GM03348 (cell line): ENCODE measurements at places on chromosomes 6 and 20.
A peak's percentile ranks its signal among the peaks of the same experiment; 100 is the strongest.

- peak; percentile 63 for DNase-seq
Measured at GRCh38 chr6:149233056-149233715, 84.3 kb upstream of the TAB2 start.

DNA sequence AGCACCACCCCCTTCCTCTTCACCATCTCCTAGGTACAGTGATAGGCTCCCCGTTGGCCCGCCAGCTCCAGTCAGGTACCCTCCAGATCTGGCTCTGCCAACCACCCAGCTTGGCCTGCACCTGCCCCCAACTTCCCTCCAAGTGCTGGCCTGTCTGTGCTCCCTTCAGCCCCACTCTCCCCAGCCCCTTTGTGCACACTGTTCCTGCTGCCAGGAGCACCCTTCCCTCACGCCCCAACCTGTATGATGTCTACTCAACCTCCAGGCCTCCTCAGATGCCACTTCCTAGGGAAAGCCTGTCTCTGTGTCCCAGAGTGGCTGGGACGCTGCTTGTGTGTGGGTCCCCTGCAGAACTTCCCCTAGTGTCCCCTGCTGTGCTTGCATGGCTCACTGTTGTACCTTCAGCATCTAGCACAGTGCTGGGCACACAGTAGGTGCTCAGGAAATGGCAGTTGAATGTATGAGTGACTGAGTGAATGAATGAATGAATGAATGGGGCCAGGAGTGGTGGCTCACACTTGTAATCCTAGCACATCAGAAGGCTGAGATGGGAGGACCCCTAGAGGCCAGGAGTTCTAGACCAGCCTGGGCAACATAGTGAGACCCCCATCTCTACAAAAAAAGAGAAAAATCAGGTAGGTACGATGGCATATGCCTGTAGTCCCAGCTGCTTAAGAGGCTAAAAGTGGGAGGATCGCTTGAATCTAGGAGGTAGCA, 3.0 kb downstream of the ZBP1 start:
- no peak for DNase-seq

- DNase-seq = no peak
Measured at GRCh38 chr20:23541776-23542175, 26.5 kb downstream of the CST9L start.

DNA sequence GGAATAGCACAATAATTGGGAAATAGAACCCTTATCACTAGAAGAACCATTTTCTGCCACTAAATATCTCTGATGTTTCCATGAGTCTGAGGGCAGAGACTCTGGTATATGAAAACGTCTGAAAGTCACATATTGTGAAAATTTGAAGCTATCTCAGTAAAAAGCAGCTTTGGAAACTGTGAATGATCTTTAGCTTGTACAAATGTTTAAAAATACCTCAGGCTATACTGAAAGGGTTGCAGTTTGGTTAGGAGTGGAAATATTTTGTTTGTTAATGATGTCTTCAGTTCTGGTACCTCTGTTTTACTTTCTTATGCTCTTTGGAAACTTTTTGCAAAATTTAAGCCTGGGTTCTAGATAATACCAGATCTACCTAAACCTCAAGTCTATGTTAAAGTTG, 135.0 kb downstream of the SLC16A10 start:
- DNase-seq = no peak

DNA sequence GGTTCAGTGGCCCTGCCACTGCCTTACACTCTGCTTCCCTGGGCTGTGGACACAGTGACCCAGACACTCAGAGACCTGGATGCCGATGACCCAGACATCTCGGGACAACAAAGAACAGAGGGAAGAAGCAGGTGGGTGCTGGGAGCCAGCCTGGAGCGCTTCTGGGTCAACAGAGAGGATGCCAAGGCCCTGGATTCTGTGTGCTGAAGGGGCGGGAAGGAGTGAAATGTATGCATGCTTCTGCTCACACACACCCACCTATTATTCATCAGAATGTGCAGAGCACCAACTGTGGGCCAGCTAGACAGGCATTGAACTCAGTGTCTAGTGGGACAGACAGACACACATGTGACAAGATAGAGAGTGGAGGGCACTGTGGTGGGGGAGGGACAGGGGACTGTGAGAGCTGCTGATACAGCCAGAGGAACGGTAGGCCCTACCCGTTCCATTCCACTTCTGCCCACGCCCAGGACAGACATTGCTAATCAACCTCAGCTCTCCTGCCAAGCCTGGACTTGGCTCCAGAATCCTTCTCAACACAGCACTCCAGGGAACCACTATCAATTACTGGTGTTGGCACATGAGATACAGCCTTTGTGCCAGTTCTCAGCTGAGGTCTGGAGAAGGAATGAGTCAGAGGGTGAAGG, 20.2 kb downstream of the KCNK15 start:
- DNase-seq = no peak

DNA sequence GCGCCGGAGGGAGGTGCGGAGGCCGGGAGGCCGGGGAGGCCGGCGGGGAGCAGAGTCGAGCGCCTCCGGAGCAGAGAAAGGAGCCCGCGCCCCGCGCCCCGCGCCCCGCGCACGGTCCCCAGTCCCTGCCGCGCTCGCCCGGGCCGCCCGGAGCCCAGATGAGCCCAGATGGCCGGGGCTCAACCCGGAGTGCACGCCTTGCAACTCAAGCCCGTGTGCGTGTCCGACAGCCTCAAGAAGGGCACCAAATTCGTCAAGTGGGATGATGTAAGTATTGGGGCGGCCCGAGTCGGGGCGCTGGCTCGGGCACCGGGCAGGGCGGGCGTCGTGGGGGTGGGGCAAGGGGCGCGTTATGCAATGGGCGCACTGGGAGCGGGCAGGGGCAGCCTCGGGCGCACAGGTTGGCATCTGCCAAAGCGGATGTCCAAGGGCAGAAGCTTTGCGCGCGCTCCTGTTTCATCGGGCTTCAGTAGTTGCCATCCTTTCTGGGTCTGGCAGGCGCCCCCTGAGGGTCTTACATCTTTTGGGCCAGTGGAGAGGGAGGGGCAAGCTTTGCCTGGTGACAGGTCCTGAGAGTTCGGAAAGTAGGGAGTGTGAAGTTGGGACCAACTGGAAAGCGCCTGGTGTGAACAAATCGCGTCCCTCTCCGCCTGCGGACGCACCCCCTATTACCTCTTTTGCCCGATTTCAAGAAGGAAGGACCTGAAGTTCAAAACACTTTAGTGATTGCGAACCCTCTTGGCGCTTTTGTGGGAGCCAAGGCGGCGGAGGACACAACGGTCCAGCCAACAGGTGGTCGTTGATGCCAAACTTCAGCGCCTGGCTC, 631 bp downstream of the PLCB1 start:
- no peak for DNase-seq

- DNase-seq = no peak
Measured at GRCh38 chr20:35828916-35829315, 57.1 kb downstream of the PHF20 start.
